ENCODE measurements at places on chromosomes 11 and 22. TPM values are rescaled to one million over a fixed set of nuclear protein-coding genes. Genes with fewer than 3 reads are reported as not detected.

DNA sequence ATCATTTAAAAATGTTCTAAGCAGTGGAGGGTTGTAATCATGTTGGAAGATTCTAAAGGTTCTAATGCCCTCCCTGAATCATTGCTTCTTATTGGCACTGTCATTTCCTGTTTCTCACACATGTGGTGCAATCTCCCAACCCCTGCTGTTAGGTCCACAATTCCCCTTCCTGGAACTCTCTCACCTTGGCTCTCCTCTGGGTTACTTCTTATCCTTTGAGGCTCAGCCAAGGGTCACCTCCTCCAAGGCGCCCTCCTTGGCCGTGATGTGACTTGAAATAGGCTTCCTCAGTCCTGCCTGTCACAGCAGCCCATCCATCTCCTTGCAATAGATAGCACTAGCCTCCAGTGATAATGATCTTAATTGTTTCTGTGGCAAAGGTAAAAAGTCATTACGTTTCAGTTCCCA lies 149.8 kb downstream of the TTC17 start:
- H3K27me3 ChIP-seq: no peaks in the 10 kb centered on the region
- no peak overlapping the region for H3K4me3 ChIP-seq
- DNase-seq: no peak

SCGB2A2 gene
- total RNA-seq: not detected

- no peak overlapping the region for H3K27ac ChIP-seq
- H3K36me3 ChIP-seq: no peaks in the 10 kb centered on the region
- H3K27me3 ChIP-seq: no peaks in the 10 kb centered on the region
Measured at GRCh38 chr22:19625331-19626041, 88.8 kb upstream of the SEPTIN5 start.

DNA sequence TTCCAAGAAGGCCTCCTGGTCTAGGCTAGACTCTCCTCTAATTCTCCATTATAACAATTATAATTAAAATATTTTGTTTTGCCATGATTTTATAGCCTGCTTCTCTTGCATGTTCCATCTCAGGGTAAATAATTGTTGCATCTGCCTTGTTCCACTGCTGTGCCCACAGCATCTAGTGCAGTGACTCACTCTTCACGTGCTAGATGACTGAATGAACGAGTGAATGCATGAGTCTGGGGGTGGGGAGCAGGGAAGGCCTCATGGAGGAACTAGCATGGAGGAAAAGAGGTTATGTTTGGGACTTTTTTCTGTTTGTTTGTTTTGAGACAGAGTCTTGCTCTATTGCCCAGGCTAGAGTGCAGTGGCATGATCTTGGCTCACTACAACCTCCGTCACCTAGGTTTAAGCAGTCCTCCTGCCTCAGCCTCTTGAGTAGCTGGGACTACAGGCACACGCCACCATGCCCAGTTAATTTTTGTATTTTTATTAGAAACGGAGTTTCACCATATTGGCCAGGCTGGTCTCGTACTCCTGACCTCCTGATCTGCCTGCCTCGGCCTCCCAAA lies 5.2 kb upstream of the OAF start:
- peaks cover 94% of the 10 kb centered on the region for H3K27me3 ChIP-seq
- H3K36me3 ChIP-seq: no peaks in the 10 kb centered on the region
- no peak overlapping the region for H3K4me3 ChIP-seq
- H3K27ac ChIP-seq: no peak overlapping the region
- H3K4me1 ChIP-seq: peaks cover 9% of the 10 kb centered on the region
- DNase-seq: no peak

DNA sequence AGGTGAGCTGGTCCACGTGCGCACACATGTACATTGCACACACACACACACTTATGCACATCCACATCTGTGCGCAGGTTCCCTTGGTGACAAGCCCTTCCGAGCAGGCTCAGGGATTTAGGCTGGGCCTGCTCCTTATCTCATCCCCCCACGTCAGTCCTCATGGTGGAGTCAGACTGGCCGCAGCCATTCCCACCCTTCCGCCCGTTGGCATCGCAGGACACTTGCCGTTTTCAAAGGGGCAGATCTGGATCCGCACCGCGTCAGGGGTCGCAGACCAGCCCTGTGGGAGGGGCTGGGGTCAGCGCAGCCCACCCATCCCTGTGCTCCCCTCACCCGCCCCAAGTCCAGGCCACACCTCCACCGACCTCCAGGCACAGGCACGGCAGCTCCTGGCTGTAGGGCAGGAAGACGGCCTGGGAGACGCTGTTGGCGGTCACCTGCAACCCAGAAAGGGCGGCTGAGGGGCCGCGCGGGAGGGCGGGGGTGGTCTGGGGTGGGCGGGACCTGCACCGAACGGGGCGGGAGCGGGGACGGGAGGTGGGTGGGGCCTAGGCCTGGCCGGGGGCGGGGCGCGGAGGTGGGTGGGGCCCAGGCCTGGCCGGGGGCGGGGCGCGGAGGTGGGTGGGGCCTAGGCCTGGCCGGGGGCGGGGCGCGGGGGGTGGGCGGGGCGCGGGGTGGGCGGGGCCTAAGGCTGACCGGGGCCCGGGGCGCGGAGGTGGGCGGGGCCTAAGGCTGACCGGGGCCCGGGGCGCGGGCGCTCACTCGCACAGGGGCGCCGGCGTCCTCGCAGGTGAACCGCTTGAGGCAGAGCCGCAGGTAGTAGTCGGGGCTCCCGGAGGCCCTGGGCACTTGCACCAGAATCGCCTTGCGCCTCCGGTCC lies 13.3 kb downstream of the IL17REL start:
- peak; percentile 80 for DNase-seq
- peaks cover 9% of the 10 kb centered on the region for H3K4me1 ChIP-seq
- peaks cover 28% of the 10 kb centered on the region for H3K27me3 ChIP-seq

- H3K36me3 ChIP-seq: no peaks in the 10 kb centered on the region
- H3K4me3 ChIP-seq: no peak overlapping the region
- DNase-seq: no peak
- H3K27ac ChIP-seq: no peak overlapping the region
Measured at GRCh38 chr11:9787260-9787659, 123.4 kb downstream of the SWAP70 start.

DNA sequence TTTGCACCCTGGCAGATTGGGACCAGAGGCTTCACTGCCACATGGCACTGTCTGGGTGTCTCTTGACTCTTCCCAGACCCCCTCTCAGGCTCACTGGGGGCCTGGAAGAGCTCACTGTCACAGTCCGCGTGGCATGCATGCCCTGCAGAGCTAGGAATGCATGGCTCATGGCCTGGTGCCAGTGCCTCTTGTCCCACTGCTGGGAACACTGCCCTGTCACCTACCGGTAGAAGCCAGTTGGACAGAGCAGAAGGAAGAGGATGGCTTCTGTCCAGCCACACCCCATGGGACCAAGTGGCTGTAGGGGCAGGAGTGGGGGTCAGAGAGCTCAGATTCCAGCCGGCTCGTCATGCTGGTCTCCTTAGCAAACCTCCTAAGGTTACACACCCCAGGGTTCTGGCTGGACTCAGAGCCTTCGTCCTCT lies 29.7 kb downstream of the MB start:
- H3K27me3 ChIP-seq: no peaks in the 10 kb centered on the region
- no peak overlapping the region for H3K4me3 ChIP-seq
- H3K4me1 ChIP-seq: peaks cover 1% of the 10 kb centered on the region

- no peak overlapping the region for H3K27ac ChIP-seq
- H3K36me3 ChIP-seq: no peaks in the 10 kb centered on the region
- peak; percentile 48 for DNase-seq
Measured at GRCh38 chr11:123206791-123207434, 11.9 kb upstream of the CLMP start.

- peak overlapping the region; percentile 42 for H3K4me3 ChIP-seq
- DNase-seq: peak; percentile 72
- peaks cover 64% of the 10 kb centered on the region for H3K27me3 ChIP-seq
- H3K27ac ChIP-seq: peak overlapping the region; percentile 57
- no peaks in the 10 kb centered on the region for H3K36me3 ChIP-seq
Measured at GRCh38 chr11:19711911-19712280, 741 bp upstream of the NAV2 start.

DNA sequence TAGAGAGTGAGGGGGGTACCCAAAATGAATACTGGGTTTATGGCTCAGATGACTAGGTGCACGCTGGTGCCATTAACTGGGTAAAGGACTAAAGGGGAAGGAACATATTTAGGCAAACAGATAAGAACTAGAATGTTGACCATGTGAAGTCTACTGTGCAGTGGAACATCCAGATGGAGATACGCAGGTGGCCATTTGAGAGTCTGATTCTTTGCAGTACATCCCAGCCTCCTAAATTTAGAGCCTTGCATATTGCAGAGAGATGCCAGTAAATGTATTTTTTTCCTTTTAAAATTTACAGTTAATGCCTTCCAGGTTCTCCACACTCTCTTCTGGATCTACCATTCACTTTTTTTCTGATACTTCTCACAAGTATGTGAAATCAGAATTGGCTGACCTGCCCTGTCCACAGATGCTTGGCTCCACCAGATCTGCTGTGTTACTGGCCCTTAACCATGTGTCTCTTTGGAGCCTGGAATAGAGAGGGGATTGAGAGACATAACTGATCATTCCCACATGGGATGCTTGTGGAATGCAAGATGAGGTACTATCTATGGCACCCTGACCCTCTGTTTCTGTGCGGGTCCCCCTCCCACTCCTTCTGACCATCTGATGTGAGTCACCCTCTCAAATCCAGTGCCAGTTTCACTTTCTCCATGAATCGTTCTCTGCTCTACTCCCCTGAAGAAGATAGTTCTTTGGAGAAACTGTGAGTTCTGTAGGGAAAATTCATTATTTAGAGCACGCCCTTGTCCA lies 77.0 kb upstream of the NCAM1 start:
- DNase-seq: no peak
- H3K4me1 ChIP-seq: no peaks in the 10 kb centered on the region
- H3K27ac ChIP-seq: no peak overlapping the region
- no peak overlapping the region for H3K4me3 ChIP-seq
- no peaks in the 10 kb centered on the region for H3K36me3 ChIP-seq
- H3K27me3 ChIP-seq: no peaks in the 10 kb centered on the region

GRCh38 chr11:72673284-72673942 lies 809 bp downstream of the PDE2A start:
- no peak overlapping the region for H3K27ac ChIP-seq
- H3K36me3 ChIP-seq: no peaks in the 10 kb centered on the region
- DNase-seq: peak; percentile 66
- peaks cover 55% of the 10 kb centered on the region for H3K27me3 ChIP-seq
- peak overlapping the region; percentile 40 for H3K4me3 ChIP-seq

GRCh38 chr11:119298726-119299125 lies 18.2 kb downstream of the MCAM start:
- no peak overlapping the region for H3K27ac ChIP-seq
- no peaks in the 10 kb centered on the region for H3K36me3 ChIP-seq
- no peaks in the 10 kb centered on the region for H3K27me3 ChIP-seq
- DNase-seq: no peak
- H3K4me3 ChIP-seq: no peak overlapping the region

- no peak for DNase-seq
- H3K4me3 ChIP-seq: no peak overlapping the region
- H3K27me3 ChIP-seq: no peaks in the 10 kb centered on the region
- H3K36me3 ChIP-seq: no peaks in the 10 kb centered on the region
Measured at GRCh38 chr11:125313271-125314219, 149.0 kb downstream of the PKNOX2 start.

- peaks cover 6% of the 10 kb centered on the region for H3K36me3 ChIP-seq
- peak overlapping the region; percentile 63 for H3K4me3 ChIP-seq
- no peaks in the 10 kb centered on the region for H3K27me3 ChIP-seq
- DNase-seq: no peak
- H3K27ac ChIP-seq: no peak overlapping the region
- peaks cover 29% of the 10 kb centered on the region for H3K4me1 ChIP-seq
Measured at GRCh38 chr11:62882788-62883501, 2.2 kb downstream of the SLC3A2 start.

DNA sequence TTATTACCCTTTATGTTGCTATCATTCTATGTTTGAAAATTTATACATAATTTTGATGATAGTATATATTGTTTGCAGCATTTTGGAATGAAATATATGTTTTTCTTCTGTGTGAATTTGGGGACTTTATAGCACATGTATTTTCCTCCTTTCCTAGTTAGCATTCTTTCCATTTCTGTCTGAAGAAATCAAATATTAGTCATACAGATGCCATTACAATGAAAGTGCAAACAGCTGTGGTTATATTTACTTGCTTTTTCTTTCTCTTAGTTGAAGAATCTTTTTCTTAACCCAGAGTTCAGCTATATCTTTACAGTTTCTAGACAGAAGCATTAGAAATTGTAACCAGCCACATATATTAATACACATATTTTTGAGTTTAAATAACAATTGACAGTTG lies 753.1 kb upstream of the ARHGAP42 start:
- H3K27me3 ChIP-seq: no peaks in the 10 kb centered on the region
- H3K4me3 ChIP-seq: no peak overlapping the region
- DNase-seq: no peak
- H3K27ac ChIP-seq: no peak overlapping the region
- H3K4me1 ChIP-seq: no peaks in the 10 kb centered on the region

DNA sequence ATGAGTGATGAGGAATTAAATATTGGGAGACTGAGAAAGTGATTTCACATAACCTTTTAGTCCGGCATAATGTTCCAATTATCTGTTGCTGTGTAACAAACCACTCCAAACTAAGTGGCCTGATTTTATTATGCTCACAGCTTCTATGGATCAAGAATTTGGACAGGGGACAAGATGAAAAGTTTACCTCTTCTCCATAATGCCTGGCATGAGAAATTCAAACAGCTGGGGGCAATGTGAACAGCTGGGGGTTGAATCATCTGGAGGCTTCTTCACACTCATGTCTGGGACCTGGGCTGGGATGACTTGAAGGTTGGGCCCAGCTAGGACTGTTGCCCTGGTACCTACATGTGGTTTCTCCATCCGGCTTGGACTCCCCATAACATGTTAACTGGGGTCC lies 99.4 kb upstream of the DRD2 start:
- no peak overlapping the region for H3K27ac ChIP-seq
- H3K36me3 ChIP-seq: no peaks in the 10 kb centered on the region
- H3K27me3 ChIP-seq: no peaks in the 10 kb centered on the region

OR9Q2 gene
- total RNA-seq: not detected

NLRP14 gene
- 1.8 TPM for total RNA-seq

MICAL3 gene
- total RNA-seq: 32.7 TPM

MMP7 gene
- not detected for total RNA-seq

DNA sequence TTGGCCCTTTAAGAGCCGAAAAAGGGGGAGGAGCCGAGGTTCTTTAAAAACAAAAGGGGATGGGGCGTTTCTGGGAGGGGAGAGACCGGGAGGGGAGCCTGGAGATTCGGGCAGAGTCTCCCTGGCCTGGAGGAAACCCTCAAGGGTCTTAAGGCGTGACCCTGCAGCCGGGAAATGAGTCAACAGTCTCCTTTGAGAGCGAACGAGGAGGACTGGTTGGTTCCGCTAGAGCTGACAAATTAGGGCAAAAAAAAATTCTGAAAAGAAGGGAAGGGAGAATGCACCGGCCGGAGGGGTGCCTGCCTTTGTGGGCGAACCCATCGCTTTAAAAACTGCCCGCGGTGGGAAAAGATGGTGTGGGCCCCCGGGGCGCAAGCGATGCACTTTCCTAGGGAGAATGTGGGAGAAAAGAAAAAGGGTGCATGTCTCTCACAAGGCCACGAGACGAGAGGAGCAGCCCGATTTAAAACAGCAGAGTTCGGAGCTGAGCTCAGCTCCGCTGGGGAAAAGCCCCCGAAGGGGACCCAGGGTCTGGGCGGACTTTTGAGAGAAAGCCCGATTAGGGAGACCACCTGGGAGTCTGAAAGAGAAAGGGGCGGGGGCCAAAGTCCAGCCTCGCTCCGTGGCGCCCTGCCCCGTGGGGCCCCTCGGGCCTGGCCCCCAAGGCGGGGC lies 874 bp downstream of the ZFTA start:
- H3K27ac ChIP-seq: peak overlapping the region; percentile 91
- H3K27me3 ChIP-seq: no peaks in the 10 kb centered on the region
- H3K4me1 ChIP-seq: peaks cover 37% of the 10 kb centered on the region
- peak overlapping the region; percentile 94 for H3K4me3 ChIP-seq

CXCR5 gene
- total RNA-seq: not detected

GRCh38 chr11:115249061-115249578 lies 255.1 kb downstream of the CADM1 start:
- H3K36me3 ChIP-seq: no peaks in the 10 kb centered on the region
- no peaks in the 10 kb centered on the region for H3K27me3 ChIP-seq
- peaks cover 4% of the 10 kb centered on the region for H3K4me1 ChIP-seq
- no peak for DNase-seq
